ENCODE measurements at places on chromosomes 16 and 17.
A peak's percentile ranks its signal among the peaks of the same experiment; 100 is the strongest.

GRCh38 chr16:62652441-62653120 is 616.3 kb upstream of the CDH8 start:
- DNase-seq: no peak

GRCh38 chr17:60610473-60610872 is 10.5 kb downstream of the PPM1D start:
- DNase-seq: no peak

DNA sequence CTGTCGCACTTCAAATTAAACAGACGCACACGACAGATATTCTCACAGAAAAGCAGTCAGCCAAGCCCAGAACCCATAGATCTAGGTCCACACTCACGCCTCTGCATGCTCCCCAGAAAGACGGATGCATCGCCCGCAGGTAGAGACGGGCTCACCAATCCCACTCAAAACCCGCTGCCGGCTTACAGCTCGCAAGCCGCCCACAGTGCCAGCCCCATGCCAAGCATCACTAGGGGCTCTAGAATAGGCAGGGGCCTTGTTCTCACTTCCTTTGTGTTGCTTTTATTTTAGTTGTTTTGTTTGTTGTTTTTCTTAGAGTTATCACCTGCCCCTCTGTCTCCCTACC is 336 bp upstream of the BMERB1 start:
- DNase-seq: no peak

GRCh38 chr16:30535777-30536190 is 1.1 kb upstream of the ZNF747 start:
- peak; percentile 31 for DNase-seq

GRCh38 chr16:76343769-76344168 is 66.6 kb downstream of the CNTNAP4 start:
- no peak for DNase-seq

DNA sequence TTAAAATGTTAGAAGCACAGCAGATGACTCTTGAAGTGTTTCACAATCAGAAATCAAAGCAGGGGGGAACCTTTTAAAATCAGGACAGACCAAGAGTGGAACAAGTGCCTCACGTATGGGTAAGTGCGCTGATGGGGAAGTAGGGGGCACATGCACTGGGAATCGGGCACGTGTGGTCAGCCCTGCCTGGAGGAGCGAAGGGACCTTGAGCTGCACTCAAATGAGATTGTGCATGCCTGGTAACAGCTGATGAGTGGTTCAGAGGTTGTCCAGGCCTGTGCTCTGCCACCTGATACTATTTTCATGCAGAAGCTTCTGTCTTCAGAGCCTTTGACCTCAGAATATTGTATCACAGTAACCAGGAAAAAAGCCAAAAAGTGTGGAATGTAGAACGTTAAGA is 13.7 kb upstream of the XYLT2 start:
- DNase-seq: no peak

GRCh38 chr17:3771140-3771539 is 29.8 kb downstream of the ITGAE start:
- DNase-seq: no peak

GRCh38 chr17:3792481-3792880 is 8.5 kb downstream of the ITGAE start:
- DNase-seq: no peak

DNA sequence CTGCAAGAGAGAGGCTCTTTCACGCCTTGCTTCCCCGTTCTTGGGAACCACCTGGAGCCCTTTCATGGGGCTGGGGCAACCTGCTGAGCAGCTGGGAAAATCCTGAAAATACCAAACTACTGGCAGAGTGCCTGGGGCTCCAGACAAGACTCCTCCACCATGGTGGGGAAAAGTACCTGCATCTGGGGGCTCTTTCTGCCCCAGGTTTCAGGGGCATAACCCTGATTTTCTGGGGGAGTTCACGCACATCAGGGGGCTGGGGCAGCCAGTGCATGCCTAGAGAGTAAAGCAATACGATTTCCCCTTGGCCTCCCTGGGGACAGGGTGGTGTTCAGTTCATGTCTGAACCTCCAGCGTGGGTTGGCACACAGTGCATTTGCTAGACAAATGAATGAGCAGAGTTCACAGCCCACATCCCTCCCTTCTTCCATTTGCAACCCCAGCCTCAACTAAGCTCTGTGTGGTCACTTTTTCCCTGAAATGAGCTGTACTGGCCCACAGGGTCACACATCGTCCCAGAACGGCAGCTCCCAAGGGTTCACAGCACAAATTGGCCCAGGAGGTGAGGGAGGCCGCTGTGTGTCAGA is 5.2 kb upstream of the CDC42EP4 start:
- no peak for DNase-seq

DNA sequence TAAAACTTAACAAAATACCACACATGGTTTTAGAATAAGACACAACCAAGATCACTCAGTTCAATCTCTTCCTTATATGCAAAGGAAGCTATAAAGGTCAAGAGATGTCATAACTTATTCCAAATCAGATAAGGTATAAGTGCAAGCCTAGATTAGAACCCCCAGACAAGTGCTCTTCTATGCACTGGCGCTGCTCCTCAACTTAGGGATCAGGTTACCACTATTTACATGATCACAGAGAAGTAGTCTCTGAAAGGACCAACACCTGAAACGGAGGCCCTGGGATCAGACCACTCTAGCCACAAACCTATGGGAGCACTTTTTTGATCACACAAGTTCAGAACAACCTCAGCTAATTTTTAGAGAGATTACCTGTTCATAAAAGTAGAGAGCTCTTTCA is 16.6 kb downstream of the COPS3 start:
- DNase-seq: no peak

- DNase-seq: peak; percentile 54
Measured at GRCh38 chr16:27230562-27231001, 27.3 kb downstream of the KDM8 start.

GRCh38 chr17:37848690-37849616 is 75.3 kb upstream of the TBC1D3K start:
- no peak for DNase-seq

GRCh38 chr17:76578376-76578775 is 7.3 kb downstream of the ST6GALNAC2 start:
- DNase-seq: no peak

DNA sequence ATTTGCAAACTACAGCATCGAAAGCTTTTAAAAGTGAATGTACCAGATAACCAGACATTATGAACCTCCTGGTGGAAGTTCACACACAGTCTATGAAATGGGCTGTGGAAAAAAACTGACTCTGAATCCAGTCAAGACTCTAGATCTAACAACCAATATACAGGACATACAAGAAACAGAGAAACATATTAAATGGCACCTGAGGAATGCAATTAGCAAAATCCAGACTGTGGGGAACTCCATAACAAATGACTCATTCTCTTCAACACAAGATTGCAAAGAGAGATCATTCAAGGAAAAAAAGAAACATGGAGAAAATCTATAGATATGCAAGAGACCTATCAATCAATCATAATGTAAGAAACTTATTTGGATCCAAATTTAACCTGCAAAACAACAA is 119.0 kb downstream of the MYO1D start:
- no peak for DNase-seq

DNA sequence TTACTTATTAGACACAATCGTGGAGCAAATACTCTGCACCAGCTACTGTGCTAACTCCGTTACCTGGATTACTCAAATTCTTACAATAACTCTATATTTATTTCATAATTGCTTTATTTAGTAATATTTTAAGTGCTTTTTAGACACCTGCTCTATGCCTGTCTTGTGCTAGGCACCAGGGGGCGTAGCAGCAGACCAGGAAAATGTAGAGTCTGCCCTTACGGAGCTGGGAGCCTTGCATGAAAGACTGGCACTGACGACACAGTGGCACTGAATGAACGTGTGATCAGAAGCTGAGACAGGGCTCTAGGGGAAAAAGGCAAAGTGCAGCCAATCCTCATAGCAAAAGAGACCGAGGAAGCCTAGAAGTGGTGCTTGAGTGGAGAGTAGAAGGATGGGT is 486.5 kb downstream of the CDH13 start:
- DNase-seq: no peak

GRCh38 chr16:79263425-79263824 is 337.1 kb downstream of the MAF start:
- DNase-seq: no peak

DNA sequence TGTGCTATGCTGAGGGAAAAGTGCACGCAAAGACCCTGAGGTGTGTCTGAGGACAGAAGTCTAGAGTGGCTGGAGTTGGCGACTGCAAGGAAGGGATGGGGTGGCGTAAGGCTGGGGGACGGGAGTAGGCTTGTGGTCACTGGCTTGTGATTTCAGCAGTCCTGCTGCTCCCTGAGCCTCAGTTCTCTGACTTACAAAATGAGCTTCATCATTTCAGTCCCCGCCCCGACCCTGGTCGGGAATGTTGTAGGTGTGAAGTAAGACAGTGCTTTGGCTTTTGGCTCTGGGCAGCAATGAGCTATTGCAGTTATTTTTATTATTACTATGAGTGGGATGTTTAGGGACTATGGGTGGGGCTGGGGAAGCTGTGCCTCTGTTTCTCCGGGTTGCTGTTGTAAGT is 8.6 kb downstream of the ADGRG1 start:
- no peak for DNase-seq

DNA sequence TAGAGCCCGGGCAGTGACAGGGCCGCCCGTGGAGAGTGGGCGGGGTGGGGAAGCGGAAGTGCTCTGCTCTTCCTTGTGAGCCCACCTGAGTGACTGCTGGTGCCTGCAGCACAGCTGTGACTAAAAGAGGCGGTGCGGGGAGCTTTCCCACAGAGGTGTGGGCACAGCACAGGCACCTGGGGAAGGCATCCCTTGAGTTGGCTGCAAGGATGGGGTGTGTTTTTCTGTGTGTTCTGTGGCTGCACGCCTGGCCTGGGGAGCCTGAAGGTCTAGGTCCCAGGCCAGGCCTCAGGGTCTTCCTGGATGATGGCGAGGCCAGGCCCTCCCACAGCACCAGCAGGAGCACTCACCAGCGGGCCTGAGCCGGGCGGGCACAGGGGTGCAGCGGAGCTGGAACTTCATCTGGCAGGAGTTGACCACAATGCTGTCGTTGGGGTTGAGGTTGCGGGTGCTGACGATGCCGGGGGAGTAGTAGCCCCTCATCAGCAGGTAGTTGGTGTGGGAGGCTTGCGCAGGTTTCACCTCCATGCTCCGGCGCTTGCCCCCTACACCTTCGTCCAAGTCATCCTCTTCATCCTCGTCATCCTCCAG is 67.1 kb downstream of the IL21R start:
- DNase-seq: no peak

- no peak for DNase-seq
Measured at GRCh38 chr17:48486557-48486956, 44.3 kb downstream of the HOXB1 start.

DNA sequence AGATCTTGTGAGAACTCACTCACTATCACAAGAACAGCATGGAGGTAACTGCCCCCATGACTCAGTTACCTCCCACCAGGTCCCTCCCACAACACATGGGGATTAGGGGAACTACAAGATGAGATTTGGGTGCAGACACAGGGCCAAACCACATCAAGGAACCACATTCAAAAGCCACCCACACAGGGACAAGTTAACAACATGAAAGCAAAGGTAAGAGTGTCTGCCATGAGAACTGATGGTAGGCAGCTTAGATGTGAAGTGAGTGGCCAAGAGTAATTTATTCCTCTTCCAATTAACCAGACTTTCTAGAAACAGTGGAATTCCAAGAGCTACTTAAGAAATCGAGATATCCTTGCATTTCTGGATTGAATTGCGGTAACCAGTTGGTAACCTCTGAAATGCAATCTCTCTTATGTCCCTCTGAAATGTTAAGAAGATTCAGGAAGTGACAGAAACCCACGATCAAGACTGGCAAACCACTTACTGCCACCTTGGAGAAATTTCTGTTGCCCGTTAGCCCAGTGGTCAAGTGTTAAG is 167.4 kb upstream of the CACNG5 start:
- DNase-seq: no peak

- DNase-seq: no peak
Measured at GRCh38 chr17:42399121-42399520, 10.9 kb upstream of the STAT3 start.

- DNase-seq: no peak
Measured at GRCh38 chr16:66616592-66616991, 12.1 kb downstream of the CMTM3 start.

DNA sequence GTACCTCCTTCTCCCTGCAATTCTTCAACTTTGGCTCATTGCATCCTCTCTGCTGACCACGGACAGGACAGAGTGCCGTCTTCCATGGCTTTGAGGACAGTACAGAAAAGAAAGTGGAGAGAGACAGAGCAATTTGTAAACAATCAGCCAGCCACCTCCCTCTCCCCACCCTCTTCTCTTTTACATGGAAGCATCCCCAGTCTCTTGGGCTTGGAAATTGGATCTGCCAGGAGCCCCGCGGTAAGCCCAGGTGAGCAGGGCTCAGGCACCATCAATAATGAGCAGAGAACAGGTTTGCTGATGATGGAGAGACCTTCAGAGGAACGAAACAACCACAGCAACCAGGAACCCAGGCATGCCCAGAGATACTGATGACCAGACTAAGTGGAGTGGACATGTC is 194.9 kb upstream of the TNRC6C start:
- DNase-seq: no peak

GRCh38 chr16:67726106-67727034 is 7.3 kb upstream of the GFOD2 start:
- no peak for DNase-seq

DNA sequence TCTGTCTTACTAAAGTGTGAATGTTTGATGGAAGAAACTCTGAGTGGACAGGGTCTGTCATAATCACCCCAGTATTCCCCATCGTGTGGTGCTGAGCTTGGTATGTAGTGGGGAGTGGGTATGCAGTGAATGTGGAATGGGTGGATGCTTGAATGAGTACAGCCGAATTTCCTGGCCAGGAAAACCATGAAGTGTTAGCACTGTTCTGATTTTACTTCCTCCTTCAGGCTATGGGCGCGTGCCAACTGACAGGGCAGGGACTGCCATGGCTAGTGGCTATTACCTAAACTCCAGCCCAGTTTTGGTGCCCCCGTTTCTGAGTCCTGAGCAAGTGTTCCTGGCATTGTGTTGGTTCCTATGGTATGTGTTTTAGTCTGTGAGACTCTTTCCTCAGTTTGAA is 48.6 kb downstream of the PRKCA start:
- no peak for DNase-seq

GRCh38 chr17:78873519-78874340 is 29.3 kb downstream of the CEP295NL start:
- peak; percentile 33 for DNase-seq
